ENCODE measurements at places on chromosomes 6 and 20.

- no peak for DNase-seq
These were observed 119.7 kb downstream of the RTN4IP1 start for GRCh38 chr6:106509420-106510089.

GRCh38 chr20:62728028-62728780 lies 19.6 kb downstream of the NTSR1 start:
- DNase-seq: no peak

GRCh38 chr6:142458836-142459235 lies 157.0 kb downstream of the ADGRG6 start:
- DNase-seq: no peak

GRCh38 chr6:31005249-31006020 lies 4.8 kb upstream of the MUC22 start:
- DNase-seq: no peak

GRCh38 chr20:23609486-23610109 lies 3.9 kb upstream of the CST9 start:
- no peak for DNase-seq

GRCh38 chr20:54173653-54174456 lies at the start of gene CYP24A1:
TSS of gene CYP24A1 (minus strand) at chr20:54173986. CDS start at chr20:54173579, 407 bp downstream.
- no peak for DNase-seq

GRCh38 chr6:3384241-3385143 lies 72.4 kb downstream of the SLC22A23 start:
- DNase-seq: no peak

GRCh38 chr6:126195625-126196236 lies 144.2 kb upstream of the CENPW start:
- no peak for DNase-seq
